ENCODE measurements at places on chromosomes 1 and 21.

DNA sequence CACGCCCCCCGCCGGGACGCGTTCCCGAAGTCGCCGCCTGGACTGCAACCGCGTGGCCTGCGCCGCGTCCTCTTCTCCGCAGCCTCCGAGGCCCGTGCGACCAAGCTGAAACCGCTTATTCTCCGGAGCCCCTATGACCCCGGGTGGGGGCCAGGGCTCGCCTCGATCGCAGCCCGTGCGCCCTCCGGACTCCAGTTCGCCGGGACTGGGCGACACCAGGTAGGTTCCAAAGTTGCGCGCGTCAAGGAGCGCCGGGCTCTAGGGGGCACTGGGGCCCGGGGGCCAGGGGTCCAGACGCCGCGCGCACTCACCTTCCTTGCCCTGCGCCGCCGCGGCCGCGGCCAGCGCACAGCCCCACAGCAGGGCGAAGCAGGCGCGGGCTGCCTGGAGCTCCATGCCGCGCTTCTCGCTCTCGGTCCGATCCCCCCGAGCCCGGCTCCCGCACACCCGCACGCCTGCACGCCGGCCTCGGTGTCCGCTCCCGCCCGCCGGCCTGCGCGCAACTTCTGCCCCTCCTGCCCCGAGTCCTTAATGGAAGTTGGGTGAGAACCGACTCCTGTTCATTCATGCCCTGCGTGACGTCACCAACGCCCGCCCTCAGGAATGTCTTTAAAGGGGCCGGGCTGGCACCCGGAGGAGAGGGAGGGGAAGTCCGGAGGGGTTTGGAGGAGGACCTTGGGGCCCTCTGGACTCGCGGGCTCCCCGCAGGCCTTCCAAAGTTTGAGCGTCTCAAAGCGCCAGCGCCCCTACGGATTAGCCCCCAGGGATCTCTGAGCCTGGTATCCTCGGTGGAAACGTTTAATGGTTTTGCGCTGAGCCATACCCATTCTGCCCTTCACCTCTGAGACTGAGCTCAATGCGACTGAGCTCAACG lies at the start of gene EPHA2:
Gene EPHA2, minus strand, starts transcription at position 533 of the 874 bp plus-strand sequence. Its CDS starts 137 bp downstream, at position 396.
- no peak for DNase-seq

- no peak for DNase-seq
Measured at GRCh38 chr1:91173346-91173890, 151.6 kb upstream of the ZNF644 start.

DNA sequence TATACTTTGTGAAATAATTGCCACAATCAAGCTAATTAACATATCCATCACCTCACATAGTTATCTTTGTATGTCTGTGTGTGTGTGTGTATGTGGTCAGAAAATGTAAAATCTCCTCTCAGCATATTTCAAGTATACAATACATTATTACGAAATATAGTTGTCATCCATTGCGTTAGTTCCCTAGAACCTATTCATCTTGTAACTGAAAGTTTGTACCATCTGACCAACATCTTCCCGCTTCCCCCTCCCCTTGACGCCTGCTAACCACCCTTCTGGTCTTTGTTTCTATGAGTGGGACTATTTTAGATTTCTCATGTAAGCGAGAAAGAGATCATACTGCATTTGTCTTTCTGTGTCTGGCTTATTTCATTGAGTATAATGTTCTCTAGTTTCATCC lies 455.3 kb downstream of the KCNT2 start:
- no peak for DNase-seq

DNA sequence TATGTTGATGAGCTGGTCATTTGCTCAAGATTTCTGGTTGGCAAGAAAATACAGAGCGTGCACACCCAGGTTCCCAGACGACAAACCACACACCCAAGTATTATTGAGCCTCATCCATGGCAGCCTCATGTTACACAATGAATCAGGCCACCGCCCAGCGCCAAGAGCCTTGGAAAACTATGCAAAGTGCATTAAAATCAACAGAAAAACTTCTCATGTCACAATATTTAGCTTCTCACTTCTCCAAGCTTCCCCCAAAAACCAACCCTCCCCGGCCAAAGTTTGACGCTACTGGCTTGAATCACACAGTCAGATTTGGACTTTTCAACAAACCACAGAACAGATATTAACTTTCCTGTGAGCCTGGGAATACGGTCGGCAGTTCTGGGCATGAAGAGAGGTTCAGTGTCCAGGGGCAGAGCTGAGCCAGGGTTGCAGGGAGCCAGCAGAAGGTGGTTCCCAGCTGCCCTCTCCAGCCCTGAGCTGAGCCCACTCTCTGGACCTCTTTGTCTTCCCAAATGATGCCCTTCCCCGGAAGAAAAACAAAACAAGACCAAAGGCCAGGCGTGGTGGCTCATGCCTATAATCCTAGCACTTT lies 71.1 kb downstream of the SETD4 start:
- no peak for DNase-seq

DNA sequence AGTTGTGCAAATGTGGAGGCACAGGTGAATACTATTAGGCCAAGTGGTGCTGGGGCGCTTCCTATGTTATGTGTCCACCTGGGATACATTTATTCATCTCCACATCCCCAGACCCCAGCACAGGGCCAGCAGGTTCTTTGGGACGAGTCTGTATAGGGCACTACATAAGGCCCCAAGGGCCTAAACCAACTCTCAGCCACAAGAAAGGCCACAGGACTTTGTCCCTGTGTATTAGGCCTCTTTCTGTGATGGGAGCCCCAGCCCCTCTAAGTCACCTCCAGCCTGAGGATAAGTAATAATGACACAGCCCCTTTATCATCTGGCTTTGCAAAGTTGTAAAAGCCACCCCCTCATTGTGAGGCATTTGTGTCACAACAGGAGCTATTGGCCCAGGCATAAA lies 79.2 kb upstream of the CD1D start:
- DNase-seq: no peak

DNA sequence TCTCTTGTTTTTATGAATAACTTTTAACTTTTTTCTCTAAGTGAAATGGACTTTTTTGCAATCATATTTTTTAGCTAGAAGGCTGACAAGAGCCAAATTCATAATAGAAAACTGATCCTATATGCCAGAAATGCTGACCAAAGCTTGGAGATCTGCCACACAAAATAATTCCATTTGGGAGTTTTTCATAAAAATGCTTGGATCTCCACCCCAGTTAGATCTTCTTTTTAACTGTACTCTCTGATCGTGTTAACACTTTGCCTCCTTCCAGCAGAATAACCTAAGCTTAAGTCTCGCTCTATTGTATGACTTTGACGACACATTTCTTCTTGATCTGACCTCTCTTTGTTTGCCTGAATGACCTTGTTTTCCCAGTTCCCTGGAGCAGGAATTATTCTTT lies 16.8 kb downstream of the FLG2 start:
- DNase-seq: no peak

DNA sequence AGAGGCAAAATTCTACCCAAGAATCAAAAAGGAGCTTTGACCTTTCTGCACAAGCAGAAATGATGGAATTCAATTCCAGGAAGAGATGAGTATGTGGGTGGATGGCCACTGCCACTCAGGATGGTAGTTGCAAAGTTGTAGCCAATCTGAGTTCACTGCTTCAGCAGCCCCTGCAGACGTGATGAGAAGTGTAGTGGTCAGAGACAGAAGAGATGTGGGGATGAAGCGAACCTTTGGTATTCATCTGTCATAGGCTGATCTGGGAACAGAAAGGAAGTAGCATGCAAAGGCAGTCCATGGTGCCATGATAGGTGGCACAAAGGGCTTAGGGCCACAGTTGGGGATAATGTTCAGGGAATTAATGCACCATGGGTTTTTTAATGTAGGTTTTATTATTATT lies 81.1 kb upstream of the PGBD5 start:
- no peak for DNase-seq

GRCh38 chr1:67888216-67889106 lies 55.2 kb upstream of the GNG12 start:
- no peak for DNase-seq

DNA sequence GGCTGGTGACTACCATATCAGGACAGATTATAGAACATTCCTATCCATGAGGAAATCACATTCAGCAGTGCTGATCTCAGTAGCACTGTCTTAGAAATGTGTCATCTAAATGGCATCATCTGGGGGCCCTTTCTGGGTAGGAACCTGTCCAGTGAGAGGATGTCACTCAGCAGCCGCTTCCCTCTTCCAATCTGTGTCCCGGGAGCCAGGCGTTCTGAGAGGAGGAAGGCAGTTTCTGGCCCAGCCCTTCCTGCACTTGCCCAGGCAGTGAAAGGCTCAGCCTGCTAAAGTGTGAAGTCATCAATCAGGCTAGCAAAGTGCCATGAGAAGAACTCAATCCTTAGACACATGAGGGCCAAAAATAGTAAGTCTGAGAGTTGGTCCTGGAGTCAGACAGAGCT lies 25.6 kb downstream of the RAB4A start:
- no peak for DNase-seq

DNA sequence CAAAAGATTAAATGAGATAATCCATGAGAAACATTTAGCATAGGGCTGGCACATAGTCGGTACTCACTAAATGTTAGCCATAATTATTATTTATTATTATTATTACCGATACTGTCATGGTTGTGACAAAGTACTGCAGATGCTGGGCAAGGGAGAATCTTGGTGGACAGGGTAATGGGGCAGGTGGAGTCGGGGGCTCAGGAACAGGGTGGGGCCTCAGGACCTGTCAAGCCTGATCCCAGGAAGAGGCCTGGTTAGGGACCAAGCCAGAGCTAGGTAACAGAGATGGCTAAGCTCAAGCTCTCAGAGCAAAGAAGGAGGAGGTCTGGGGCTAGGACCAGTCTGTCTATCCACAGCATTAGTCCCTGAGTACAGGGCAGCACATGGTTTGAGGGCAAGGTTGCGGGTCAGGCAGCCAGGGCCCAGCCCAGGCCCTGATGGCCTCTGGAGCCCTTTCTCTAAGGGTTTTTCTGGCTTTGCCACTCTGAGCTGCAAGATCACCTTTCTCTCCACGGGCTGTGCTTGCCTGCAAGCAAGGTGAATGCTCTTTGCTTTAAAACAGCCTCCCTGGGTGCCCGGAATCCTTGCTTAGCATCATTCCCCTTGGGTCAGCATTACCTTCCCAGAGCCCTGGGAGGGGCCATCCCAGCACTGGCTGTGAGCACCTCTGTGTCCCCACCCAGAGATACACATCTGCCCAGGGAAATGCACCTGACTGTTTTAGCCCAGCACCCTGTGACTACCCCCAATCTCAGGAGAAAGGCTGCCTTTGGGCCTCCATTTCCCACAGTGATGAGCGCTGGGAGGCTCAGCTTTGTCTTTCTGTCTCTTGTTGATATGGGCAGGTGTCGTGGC lies 572.0 kb downstream of the PTPRU start:
- DNase-seq: no peak

GRCh38 chr1:3313576-3313950 lies 140.9 kb upstream of the ARHGEF16 start:
- DNase-seq: no peak

- DNase-seq: no peak
Measured at GRCh38 chr1:94560333-94560732, 18.8 kb upstream of the F3 start.

DNA sequence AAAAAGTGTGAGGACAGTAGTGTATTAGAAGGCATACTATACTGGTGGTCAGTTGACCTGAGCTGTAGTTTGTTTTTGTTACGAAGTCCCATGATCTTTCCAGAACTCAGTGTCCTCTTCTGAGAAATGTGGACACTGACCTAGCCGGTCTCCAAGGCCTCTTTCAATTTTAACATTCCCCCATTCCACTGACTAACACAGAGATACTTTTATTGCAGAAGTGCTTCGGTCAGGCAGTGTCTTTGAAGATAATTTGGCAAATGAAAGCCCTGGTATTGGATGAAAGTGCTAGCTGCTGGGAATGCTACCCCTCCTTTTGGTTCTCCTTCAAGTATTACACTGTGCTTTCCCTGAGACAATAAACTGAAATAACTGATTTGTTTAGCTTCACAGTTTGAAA lies 89.4 kb downstream of the LMO4 start:
- no peak for DNase-seq

DNA sequence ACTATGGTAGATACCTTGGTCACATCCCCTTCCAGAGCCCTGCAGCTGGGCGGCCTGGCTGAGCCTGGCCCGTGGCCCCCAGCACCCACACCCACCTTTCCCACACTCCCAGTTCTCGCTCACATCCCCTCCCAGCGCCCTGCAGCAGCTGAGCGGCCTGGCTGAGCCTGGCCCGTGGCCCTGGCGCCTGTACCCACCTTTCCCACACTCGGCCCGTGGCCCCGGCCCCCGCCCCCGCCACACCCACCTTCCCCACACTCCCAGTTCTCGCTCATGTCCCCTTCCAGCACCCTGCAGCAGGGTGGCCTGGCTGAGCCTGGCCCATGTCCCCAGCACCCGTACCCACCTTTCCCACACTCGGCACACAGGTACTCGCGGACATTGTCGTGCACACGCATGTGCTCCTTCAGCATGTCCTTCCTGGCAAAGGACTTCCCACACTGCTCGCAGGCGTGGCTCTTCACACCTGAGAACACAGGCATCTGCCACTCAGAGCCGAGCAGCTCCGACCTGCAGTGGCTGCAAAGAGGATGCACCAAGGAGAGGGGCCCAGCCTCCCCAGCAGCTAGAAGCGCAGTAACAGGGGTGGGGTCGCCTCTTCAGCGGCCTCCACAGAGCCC lies 52.5 kb upstream of the RIPK4 start:
- DNase-seq: no peak

DNA sequence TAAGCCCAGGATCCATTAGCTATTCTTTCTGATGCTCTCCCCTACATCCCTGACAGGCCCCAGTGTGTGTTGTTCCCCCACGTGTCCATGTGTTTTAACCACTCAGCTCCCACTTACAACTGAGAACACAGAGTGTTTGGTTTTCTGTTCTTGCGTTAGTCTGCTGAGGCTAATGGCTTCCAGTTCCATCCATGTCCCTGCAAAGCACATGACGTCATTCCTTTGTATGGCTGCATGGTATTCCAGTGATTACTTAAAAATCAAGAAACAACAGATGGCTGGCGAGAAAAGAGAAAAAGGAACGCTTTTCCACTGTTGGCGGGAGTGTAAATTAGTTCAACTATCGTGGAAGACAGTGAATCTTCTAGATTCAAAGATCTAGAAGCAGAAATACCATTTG lies 556.0 kb downstream of the PTPRC start:
- DNase-seq: no peak

- no peak for DNase-seq
Measured at GRCh38 chr1:53583868-53584776, 124.9 kb downstream of the DMRTB1 start.

DNA sequence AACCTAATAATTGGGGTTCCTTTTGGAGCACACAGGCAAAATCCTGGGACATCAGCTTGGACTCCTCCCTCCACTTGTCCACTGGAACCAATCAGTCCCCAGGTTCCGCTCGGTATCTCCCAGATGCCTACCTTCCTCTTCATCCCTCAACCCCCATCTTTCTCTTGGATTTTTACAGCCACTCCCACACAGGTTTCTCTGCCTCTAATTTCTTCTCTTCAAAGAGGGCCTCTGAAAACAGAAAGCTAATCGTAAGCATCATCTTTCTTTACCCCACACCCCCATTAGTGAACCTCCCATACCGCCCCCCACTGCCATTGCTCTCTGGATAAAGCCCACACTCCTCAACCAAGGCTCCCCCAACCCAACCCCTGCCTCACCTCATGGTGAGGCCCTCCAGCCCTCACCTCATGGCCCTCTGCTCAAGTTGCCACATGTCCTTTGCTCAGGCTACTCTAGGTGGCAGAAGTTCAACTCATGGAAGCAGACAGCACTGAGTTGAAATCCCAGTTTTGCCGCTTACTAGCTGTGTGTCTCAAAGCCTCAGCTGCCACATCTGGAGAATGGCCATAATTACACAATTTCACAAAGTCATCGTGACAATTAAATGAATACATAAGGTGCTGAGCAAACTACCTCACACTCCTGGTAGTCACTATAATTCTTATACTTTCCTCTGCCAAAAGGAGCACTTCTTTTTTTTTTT lies 18.1 kb upstream of the WASF2 start:
- DNase-seq: no peak

GRCh38 chr1:194289569-194290266 lies 1103.3 kb upstream of the B3GALT2 start:
- no peak for DNase-seq

Data from cortex of kidney (tissue), 1 donor.